ENCODE measurements at places on chromosomes 7 and 10.

- no peak for DNase-seq
Observed at GRCh38 chr7:147033641-147034040, 917.0 kb downstream of the CNTNAP2 start.

DNA sequence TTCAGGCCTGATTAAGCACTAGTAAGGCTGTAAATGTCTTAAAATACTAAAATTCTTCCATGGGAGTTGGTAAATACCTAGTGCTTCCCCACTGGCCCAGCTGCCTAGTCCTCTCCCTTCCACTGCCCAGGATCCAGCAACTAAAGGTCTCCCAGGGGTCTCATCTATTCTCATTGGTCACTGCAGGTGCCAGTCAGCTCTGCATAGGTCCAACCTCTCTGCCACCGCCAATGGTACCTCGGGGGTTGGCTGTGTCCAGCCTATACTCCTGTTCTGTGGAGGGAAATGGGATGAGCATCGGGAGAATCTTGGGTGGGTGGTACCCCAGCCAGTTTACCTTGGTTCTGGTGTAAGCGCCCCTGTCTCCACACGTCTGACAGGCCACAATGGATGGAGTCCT is 6.1 kb upstream of the CREB5 start:
- DNase-seq, result no peak

DNA sequence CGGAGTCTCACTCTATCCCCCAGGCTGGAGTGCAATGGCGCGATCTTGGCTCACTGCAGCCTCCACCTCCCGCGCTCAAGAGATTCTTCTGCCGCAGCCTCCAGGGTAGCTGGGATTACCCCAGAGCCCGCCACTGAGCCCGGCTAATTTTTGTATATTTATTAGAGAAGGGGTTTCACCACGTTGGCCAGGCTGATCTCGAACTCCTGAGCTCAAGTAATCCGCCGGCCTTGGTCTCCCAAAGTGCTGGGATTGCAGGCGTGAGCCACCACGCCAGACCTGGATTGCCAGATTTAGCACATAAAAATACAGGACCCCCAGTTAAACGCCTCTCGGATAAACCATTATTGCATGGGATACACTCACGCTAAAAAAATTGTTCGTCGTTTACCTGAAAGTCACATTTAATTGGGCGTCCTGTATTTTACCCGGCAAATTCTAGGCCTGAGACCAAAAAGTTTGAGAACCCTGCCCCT is 375 bp upstream of the GATAD1 start:
- no peak for DNase-seq

DNA sequence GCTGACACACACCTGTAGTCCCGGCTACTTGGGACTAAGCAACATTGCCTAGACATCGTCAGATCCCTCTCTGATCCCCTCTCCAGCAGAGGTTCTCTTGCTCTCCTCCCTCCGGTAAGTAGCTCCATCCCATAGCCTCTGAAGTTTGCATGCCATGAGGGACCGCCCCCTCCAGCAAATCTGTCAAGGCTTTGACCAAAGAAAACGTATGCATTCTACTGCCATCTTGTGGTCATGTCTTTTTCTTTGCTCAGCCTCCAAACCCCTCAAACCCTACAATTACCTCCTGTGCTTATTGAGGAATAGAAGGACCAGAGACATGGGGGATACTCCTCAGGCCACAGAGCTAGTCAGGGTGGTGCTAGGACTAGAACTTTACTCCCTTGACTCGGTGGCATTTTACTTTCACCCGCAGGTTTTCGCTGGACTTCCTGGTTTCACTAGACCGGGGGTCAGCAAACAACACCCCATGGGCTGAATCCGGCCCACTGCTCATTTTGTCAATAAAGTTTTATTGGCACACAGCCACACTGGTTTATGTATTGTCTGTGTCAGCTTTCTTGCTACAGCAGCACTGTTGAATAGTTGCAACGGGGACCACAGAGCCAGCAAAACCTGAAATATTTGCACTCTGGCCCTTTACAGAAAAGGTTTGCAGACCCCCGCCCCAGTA is 202.6 kb upstream of the FOXK1 start:
- DNase-seq, result no peak

GRCh38 chr7:105837765-105838626 is 38.4 kb downstream of the ATXN7L1 start:
- DNase-seq, result no peak

- no peak for DNase-seq
Observed at GRCh38 chr7:2480070-2480408, 3.8 kb upstream of the GRIFIN start.

- no peak for DNase-seq
Observed at GRCh38 chr10:88165849-88166271, 302.4 kb downstream of the PTEN start.

DNA sequence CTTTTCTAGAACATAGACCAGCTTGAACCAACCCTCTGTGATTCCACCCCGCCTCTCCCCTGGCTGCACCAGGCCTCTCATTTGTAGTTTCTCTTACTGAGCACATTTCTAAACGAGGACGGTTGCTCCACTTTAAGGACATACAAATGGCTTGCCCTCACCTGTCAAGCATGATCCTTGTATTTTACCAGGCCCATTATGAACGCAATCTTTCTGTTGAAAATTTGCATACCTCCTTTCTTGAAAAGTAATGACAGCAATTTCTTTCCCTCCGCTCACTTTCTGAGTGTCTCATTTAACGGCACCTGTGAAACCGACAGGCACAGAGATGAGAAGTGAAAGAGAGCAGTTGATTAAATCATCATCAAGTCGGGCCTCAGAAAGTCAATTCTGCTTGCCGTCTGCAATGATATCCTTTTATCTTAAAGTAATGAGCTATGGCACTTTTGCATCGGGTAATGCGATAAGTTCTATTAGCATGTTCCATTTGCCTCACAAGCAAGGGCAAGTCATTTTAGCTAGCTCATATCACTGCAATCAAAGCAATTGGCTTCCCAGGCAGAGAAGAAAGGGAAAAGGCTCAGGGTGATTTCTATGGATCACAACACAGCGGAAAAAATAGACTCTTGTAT is 705.6 kb upstream of the GALNT17 start:
- DNase-seq, result no peak

DNA sequence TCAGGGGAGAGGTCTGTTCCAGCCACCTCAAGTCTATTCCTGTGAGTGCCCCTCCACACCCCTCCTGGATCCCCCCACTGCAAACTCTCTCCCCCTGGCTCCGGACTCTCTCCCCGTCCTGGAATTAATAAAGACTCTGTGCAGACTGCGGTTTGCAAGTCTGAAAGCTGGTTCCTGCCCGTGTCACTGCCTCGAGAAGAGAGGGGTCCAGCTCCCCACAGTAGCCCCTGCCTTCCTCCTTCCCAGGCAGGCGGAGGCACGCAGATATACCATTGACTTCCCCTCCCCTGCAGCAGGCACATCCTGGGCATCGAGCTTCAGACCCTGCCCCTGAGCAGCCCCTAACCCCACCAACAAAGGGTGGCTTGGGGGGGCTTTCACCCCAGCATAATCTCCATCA is 2.2 kb upstream of the ELN start:
- DNase-seq, result no peak

Measured in activated gamma-delta T cell treated with anti-CD3 and anti-CD28 coated beads, Interleukin-2, amount 50 U/mL, for 16 hours (primary cell).